Cerebellar nuclear complex (tissue), 1 donor: ENCODE measurements at places on chromosomes 2 and 18.

- no peak for DNase-seq
These were observed 7.9 kb downstream of the PAX3 start for GRCh38 chr2:222290736-222291484.

GRCh38 chr2:128996078-128996477 lies 677.4 kb upstream of the HS6ST1 start:
- no peak for DNase-seq

GRCh38 chr18:77069931-77070330 lies 62.7 kb downstream of the MBP start:
- DNase-seq: no peak

- no peak for DNase-seq
These were observed 551.7 kb downstream of the RNF144A start for GRCh38 chr2:7468955-7469354.

DNA sequence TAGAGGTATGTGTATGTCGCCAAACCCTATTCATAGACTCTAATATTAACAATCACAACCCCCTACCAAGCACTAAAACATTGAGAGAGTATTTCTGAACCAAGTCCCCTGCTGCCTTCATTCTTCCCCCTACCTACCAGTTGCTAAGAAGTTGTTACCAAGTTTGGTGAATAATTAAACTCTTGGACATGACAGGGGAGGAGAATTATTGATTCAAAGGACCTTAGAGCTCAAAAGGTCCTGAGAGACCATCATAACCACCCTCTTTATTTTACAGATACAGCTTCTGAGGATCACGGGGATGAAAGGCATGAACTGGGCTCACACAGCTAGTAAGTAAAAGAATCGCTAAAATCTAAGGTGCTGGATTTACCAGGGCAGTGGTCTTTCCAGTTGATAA lies 204.1 kb downstream of the PIK3C3 start:
- DNase-seq: no peak

DNA sequence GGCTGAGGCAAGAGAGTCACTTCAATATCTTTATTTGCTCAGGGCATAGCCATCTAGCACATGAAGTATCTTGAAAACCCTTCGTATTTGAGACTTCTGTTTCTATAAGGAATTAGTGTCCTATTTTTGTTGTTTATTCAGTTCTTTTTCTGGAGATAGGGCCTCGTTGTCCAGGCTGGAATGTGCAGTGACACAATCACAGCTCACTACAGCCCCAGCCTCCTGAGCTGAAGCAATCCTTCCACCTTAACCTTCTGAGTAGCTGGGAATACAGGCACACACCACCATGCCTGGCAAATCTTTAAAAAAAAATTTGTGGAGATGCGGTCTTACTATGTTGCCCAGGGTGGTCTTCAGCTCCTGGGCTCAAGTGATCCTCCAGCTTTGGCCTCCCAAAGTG lies 50.6 kb downstream of the PSMD14 start:
- no peak for DNase-seq

- DNase-seq: no peak
These were observed 130.1 kb upstream of the DAPL1 start for GRCh38 chr2:158664987-158665386.

DNA sequence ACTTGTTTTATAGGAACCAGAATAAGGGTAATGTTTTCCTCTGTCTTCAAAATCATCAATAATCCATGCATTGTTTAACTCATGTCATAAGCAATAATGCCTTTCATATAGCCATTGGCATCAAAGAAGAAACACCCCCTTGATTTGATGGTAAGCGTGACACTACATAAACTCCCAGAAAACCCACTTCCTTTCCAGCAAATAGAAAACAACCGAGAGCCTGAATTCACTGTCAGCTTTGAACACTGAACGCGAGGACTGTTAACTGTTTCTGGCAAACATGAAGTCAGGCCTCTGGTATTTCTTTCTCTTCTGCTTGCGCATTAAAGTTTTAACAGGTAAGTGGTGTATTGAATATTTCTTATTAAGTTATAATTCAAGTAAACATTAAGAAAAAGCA lies at the start of gene ICOS:
Gene ICOS (plus strand): TSS at position 229 of the 400 bp plus-strand sequence. CDS start 52 bp downstream, at position 281.
- no peak for DNase-seq

DNA sequence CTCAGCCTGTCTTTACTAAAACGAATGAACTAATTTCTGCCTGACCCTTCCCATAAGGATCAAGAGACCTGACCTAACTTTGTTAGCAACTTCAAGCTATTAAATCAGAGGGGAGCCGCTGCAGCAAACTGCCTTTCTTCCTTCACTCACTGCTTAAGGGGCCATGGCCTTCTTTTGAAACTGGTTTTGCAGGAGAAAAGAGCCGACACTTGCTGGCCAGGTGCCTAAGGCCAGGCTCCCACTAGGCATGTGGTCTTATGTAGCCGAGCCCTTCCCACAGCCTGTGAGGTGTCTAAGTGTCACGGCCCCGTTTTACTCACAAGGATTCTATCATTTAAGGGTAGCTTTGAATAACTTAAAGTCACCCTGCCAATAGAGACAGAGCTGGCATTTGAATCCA lies 130.8 kb downstream of the ZNF236 start:
- no peak for DNase-seq

DNA sequence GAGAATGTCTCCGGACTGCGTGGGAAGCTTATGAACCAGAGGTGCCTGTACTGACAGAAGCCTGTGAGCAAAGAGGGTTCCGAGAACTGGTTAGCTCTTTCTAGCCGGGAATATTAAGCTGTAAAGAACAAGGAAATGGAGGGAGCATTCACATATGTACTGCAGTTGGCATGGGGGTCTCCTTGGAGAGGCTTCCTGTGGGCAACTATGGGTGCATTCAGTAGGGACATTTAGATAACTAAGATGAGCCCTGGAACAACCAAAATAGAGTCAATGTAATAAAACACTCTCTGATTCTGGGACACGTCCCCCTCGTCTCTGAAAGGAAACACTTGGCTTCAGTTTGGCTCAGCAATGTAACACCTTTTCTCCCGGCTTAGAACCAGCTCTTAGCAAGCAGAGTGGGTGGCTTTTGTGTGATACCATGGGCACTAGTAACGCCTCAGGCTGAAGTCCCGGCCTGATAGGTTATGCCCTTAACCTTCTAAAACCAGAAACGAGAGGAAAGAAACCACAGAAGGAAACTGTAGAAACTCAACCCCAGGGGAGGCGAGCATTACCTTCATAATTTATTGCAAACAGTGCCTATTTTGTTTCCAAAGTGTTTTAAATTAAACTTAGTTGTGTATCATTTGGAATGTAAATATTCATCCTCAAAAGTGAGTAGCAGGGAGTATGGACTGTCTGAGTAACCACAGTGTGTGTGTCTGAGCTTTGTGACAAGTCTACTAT lies 48.8 kb upstream of the LPIN2 start:
- DNase-seq: no peak

GRCh38 chr18:78363556-78364387 lies 615.8 kb upstream of the SALL3 start:
- DNase-seq: no peak

- no peak for DNase-seq
These were observed 234.0 kb downstream of the GBX2 start for GRCh38 chr2:235934059-235934773.

GRCh38 chr2:101967826-101968513 lies 23.8 kb upstream of the IL1R2 start:
- no peak for DNase-seq

- DNase-seq: no peak
These were observed 282.1 kb upstream of the HS6ST1 start for GRCh38 chr2:128600581-128601297.

GRCh38 chr18:22283397-22283796 lies 114.0 kb downstream of the GATA6 start:
- DNase-seq: no peak

GRCh38 chr18:22846697-22847096 lies 86.4 kb upstream of the RBBP8 start:
- no peak for DNase-seq

- DNase-seq: no peak
These were observed 111.0 kb downstream of the GYPC start for GRCh38 chr2:126766969-126767296.

- DNase-seq: no peak
These were observed 58.9 kb downstream of the TET3 start for GRCh38 chr2:74043345-74044329.

DNA sequence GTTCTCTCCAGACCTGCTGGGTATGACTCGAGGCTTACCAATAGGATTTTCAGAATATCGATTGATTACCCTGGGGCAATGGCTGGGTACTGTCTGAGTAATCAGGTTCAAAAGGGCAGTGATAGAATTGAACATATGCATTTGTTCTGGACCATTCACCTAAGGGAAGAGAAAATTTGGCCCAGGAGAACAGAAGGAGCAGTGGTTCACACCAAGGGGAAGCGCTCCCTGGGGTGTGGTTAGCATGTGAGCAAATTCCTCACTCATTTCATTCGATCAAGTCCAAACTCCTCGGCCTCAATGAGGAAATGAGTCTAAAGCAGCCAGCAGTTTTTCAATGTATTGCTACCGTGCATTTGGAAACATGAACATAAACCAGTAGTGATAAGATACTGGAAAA lies 55.6 kb downstream of the CYP26B1 start:
- no peak for DNase-seq

GRCh38 chr18:31633392-31634330 lies 42.0 kb downstream of the TTR start:
- no peak for DNase-seq

DNA sequence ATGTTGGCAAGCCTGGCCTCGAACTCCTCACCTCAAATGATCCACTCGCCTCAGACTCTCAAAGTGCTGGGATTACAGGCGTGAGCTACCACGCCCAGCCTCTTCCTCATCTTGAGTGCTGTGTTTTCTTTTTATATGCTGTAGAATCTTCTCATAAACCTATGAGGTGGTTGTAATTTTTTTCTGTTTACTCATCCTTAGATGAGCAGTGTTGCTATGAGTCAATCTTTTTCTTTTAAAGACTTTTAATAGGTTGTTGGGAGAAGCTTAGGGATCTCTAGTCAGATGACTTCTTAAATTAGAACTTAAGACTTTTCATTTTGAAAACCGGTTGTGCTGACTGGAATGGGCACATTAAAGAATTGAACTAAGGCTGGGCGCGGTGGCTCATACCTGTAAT lies 8.7 kb upstream of the AAK1 start:
- DNase-seq: no peak
